ENCODE measurements at places on chromosomes 4 and X.

GRCh38 chr4:16270454-16271328 is 44.4 kb upstream of the TAPT1 start:
- H3K4me1 ChIP-seq, result no peaks in the 10 kb centered on the region
- no peaks in the 10 kb centered on the region for H3K36me3 ChIP-seq
- H3K4me3 ChIP-seq, result no peak overlapping the region

DNA sequence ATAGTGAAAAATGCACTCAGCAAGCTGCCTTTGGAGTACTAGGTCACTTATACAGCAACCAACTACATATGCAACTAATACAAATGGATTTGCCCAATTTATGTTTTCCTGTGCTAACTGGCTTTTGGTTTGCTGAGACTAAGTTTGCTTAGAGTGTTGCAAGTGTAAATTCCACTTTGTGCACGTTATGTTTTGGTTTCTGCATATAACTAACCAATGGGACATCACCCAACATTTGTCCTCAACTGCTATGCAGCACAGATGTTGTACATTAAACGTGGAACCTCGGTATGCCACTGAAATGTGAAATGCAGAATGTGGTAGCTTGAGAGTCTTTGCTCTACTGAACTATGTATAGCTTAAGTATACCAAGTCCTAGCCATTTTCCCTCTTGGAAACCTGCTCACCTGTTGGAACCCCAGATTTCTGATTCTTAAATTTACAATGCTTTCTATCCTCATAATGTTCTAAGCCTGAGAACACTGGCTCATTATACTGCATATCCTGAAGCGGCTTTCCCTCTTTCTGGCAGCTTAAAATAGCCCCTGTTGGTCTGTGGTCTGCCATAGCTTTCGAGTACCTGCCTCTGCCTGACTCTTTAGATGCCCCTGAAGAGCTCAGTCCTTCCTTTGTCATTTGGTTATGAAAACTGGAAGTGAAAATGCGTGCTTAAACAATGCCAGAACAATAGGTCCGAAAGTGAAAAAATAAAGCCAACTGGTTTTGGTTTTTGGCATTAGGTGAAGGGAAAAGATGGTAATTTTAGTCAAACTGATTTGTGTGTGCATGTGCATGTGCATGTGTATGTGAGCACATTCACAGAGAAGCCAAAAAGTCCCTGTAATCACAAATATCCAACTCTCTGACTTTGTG is 158.0 kb downstream of the SH2D1A start:
- no peaks in the 10 kb centered on the region for H3K4me1 ChIP-seq
- no peaks in the 10 kb centered on the region for H3K36me3 ChIP-seq
- no peak overlapping the region for H3K4me3 ChIP-seq
- no peak for DNase-seq
- H3K27me3 ChIP-seq, result no peaks in the 10 kb centered on the region
- H3K27ac ChIP-seq, result no peak overlapping the region

DNA sequence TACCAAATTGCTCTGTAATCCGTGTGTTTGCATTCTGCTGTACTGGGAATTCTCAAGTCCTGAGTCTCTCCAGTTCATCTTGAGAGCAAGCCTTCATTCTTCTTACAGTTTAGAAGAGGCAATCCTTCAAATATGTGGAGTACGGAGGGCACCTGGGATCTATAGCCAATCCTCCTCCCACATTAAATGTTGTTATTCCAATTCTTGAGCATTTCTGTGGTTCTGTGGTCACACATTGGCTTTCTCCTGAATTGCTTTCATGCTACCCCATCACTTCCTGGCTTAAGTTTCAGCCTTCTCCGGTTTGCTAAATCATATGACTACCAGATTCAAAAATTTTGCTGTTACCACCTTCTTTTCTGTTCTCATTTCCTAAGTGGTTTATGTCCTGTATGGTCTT is 611.1 kb downstream of the PCDH19 start:
- H3K4me1 ChIP-seq, result no peaks in the 10 kb centered on the region
- no peaks in the 10 kb centered on the region for H3K36me3 ChIP-seq
- DNase-seq, result no peak
- H3K27ac ChIP-seq, result no peak overlapping the region
- peaks cover 6% of the 10 kb centered on the region for H3K27me3 ChIP-seq

DNA sequence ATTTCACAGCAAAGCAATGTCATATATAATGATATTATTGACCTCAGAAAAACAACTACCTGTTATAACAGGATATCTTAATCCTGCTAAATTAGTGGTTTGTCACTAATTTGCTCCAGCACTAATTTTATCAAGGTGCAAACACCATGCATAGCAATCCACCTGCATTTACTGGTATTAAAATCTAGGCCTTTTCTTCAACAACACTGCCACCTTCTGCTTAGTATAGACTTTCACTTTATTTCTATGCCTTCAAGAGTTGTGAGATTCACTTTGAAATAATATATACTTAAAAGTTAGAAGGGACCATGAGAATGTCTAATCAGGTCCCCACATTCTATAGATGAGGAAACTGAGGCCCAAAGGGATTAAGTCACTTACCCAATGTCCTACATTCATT is 82.1 kb upstream of the IQCM start:
- no peak overlapping the region for H3K27ac ChIP-seq
- H3K4me3 ChIP-seq, result no peak overlapping the region
- no peaks in the 10 kb centered on the region for H3K27me3 ChIP-seq
- H3K36me3 ChIP-seq, result no peaks in the 10 kb centered on the region
- no peak for DNase-seq

- no peaks in the 10 kb centered on the region for H3K27me3 ChIP-seq
- no peaks in the 10 kb centered on the region for H3K36me3 ChIP-seq
- no peaks in the 10 kb centered on the region for H3K4me1 ChIP-seq
- no peak overlapping the region for H3K4me3 ChIP-seq
Measured at GRCh38 chr4:110512901-110513300, 36.9 kb downstream of the ENPEP start.

DNA sequence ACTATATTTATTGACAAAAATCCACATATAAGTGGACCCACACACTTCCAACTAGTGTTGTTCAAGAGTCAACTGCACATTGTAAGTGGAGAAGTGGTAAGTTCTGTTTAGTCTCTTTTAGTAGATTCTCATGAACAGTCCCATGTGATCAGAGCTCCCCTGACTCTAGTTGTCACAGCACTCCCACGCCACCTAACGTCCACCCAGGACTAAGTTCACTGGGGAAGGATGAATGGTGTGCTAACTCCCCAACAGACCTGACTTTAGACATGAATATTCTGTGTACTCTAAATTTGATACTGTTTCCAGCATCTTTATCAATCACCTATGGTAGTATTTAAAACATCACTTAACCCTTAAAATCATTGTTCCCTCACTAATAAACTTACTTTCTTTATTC is 59.8 kb downstream of the PACRGL start:
- no peaks in the 10 kb centered on the region for H3K4me1 ChIP-seq
- no peak overlapping the region for H3K27ac ChIP-seq
- H3K4me3 ChIP-seq, result no peak overlapping the region
- no peaks in the 10 kb centered on the region for H3K36me3 ChIP-seq

- no peak overlapping the region for H3K4me3 ChIP-seq
- no peaks in the 10 kb centered on the region for H3K27me3 ChIP-seq
- H3K36me3 ChIP-seq, result no peaks in the 10 kb centered on the region
- H3K27ac ChIP-seq, result peak overlapping the region; percentile 61
- DNase-seq, result no peak
Measured at GRCh38 chr4:38131371-38132091, 171.3 kb downstream of the PTTG2 start.

GRCh38 chrX:72139538-72139937 is 7.8 kb upstream of the RTL5 start:
- no peak for DNase-seq
- no peaks in the 10 kb centered on the region for H3K36me3 ChIP-seq
- H3K4me3 ChIP-seq, result no peak overlapping the region
- no peak overlapping the region for H3K27ac ChIP-seq
- H3K27me3 ChIP-seq, result no peaks in the 10 kb centered on the region
- no peaks in the 10 kb centered on the region for H3K4me1 ChIP-seq

DNA sequence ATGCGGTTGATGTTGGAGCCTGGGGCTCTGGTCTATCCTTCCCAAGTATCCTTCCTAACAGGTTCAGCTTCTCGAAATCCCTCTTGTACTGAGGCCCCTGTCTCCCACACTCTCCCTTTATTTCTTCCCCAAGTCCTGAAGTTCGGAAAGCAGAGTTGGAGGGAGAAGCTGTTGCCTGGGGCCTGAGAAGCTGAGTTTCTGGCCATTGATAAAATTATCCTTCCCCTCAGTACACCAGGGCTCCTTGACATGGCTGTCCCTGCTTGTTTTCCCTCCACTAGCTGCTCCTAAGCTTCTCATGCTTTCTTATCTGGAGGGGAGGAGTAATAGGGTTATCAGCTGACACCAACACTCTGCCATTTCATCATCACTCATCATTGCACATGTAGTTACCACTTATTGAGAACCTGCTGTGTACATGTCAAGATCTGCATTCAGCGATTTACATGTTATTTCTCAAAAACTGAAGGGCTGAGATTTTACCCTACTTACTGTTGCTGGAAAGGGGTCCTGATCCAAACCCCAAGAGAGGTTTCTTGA is 58.0 kb downstream of the FUNDC1 start:
- no peak for DNase-seq
- H3K4me1 ChIP-seq, result no peaks in the 10 kb centered on the region
- no peak overlapping the region for H3K4me3 ChIP-seq
- H3K27ac ChIP-seq, result no peak overlapping the region

DNA sequence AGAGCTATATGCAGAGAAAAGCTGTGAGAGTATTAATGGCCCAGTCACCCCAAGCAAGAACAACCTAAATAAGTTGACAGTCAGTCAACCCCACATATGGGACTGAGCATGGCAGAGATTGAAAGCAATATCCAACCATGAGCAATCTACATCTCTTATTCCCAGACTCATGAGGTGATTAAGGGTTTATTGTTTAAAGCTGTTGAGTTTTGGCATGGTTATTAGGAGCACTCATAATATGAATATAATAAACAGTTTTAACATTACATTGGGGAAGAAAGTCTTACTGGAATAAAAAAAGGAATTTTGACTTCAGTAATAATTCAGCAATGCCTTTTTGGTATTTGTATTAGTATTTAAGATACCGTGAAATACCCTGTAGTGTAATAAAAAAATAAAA is 1627.4 kb downstream of the STIM2 start:
- no peak overlapping the region for H3K4me3 ChIP-seq
- H3K36me3 ChIP-seq, result no peaks in the 10 kb centered on the region
- no peak overlapping the region for H3K27ac ChIP-seq
- no peaks in the 10 kb centered on the region for H3K4me1 ChIP-seq
- H3K27me3 ChIP-seq, result no peaks in the 10 kb centered on the region

- no peaks in the 10 kb centered on the region for H3K27me3 ChIP-seq
- peaks cover 15% of the 10 kb centered on the region for H3K4me1 ChIP-seq
- peak within 1 kb of the TSS; percentile 84 for H3K4me3 ChIP-seq
Measured at GRCh38 chr4:185395238-185395955, at the start of gene LRP2BP. Gene LRP2BP (minus strand): TSS chr4:185395924. CDS start chr4:185378186, 17,738 bp downstream.

DNA sequence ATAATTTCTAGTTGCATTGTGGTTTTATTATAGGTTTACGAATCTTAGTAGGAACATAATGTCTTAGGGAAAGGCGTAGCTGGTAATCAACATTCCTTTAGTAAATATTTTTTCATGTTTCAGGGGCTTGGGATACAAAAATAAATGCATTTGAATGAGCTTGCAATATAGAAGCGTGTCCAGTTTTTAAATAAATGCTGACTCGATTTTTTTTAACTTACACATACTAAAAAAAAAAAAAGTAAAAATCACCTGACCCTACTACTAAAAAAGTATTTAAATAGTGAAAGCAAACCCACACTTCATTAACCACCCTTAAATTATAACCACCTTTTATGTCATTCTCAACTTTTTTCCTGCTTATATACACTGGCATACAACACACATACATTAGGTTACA is 29.6 kb downstream of the SMARCAD1 start:
- DNase-seq, result no peak
- no peaks in the 10 kb centered on the region for H3K4me1 ChIP-seq
- peaks cover 85% of the 10 kb centered on the region for H3K36me3 ChIP-seq

- peaks cover 13% of the 10 kb centered on the region for H3K4me1 ChIP-seq
- no peak for DNase-seq
- H3K36me3 ChIP-seq, result no peaks in the 10 kb centered on the region
- H3K4me3 ChIP-seq, result no peak overlapping the region
- no peak overlapping the region for H3K27ac ChIP-seq
Measured at GRCh38 chr4:38610966-38611431, 53.0 kb upstream of the KLF3 start.

DNA sequence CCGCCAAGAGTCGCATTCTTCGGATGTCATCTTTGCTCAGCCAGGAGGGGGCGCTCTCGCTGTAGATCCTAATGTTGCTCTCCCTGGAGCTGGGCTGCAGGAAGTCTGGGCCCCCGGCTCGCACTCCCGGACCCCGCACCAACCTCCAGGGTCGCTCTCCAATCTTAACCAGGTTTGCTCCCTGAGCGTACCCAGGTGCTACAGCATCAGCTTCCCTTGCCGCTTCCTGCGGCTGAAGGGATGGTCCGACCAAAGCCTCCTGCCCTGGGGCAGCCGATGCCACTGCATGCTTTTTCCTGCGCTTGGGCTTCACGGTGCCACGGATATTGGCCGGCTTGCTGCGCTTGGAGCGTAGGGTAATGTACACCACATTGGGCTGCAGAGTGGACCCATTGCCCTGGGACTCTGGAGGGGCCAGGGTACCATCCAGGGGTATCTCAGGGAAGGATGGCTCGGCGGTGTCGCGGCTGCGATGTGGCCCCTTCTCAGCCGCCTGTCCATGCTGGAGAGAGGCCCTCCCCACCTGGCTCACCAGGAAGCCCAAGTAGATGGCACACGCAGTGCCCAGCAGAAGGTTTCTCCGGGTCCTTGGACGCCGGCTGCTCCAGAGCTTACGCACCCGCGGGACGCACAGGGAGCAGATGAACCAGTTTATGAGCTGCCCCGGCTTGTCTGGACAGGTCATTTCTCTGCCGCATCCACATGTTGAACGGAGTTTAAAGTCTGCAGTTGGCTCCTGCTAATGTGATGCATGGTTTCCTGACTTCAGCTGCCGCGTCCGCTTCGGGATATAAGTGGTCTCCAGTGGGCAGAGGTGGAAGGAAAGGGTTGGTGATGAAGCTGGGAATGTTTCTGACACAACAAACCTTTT is 1.9 kb downstream of the GASK1B start:
- H3K4me1 ChIP-seq, result peaks cover 12% of the 10 kb centered on the region
- no peaks in the 10 kb centered on the region for H3K36me3 ChIP-seq
- DNase-seq, result peak; percentile 80
- H3K4me3 ChIP-seq, result peak overlapping the region; percentile 65
- peak overlapping the region; percentile 56 for H3K27ac ChIP-seq
- peaks cover 4% of the 10 kb centered on the region for H3K27me3 ChIP-seq

- no peaks in the 10 kb centered on the region for H3K36me3 ChIP-seq
- H3K27ac ChIP-seq, result no peak overlapping the region
- H3K4me1 ChIP-seq, result peaks cover 22% of the 10 kb centered on the region
Measured at GRCh38 chr4:148255344-148255720, 186.9 kb downstream of the NR3C2 start.

DNA sequence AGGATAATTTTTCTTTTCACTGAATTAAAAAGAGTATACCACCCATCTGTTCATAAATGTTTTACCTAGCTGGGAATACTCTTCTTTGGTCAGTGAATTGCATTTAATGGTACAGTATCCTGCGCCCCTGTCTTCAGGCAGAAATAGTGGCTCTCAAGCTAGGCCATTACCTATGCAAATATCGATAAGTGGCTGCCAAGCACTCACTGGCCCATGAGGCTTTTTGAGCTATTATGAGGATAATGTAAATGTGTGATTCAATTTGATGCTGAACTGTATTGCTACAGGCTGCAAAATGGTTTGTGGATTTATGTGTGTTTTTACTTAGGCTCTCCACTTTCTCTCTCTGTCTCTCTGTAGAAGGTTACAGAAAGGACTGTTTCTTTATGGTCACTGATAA is 30.1 kb upstream of the MTMR1 start:
- H3K4me3 ChIP-seq, result no peak overlapping the region
- H3K4me1 ChIP-seq, result no peaks in the 10 kb centered on the region
- no peak overlapping the region for H3K27ac ChIP-seq
- peaks cover 25% of the 10 kb centered on the region for H3K36me3 ChIP-seq
- no peak for DNase-seq

GRCh38 chrX:136094962-136095361 is 52.4 kb upstream of the FHL1 start:
- no peak overlapping the region for H3K27ac ChIP-seq
- H3K27me3 ChIP-seq, result no peaks in the 10 kb centered on the region
- no peaks in the 10 kb centered on the region for H3K4me1 ChIP-seq
- H3K4me3 ChIP-seq, result no peak overlapping the region
- DNase-seq, result no peak
